ENCODE measurements at places on chromosomes 6 and 20.

DNA sequence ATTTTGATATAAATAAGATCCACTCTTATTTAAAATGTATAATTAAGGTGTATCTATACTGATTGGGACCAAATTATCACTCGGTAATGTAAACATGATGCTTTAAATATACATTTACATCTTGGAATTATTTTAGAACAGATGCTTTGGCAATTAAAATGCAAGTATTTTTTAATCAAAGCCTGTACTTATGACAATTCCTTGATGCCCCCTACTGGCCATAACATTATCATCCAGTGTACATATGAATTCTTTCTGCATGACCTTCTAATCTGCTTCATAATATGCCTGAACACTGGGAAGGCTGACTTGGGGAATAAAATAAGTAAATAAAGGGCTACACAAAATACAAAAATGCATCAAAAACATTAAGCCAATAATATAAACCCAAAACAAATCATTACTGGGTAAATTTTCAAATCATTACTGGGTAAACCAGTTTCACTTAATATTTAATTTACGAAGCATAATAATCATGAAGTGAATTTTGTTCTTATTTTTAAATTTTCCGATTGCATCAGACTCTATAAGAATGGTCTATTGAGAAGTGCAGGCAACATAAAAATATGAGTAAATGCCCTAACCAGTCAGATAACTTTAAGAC, 65.1 kb downstream of the CGA start:
- DNase-seq: no peak

DNA sequence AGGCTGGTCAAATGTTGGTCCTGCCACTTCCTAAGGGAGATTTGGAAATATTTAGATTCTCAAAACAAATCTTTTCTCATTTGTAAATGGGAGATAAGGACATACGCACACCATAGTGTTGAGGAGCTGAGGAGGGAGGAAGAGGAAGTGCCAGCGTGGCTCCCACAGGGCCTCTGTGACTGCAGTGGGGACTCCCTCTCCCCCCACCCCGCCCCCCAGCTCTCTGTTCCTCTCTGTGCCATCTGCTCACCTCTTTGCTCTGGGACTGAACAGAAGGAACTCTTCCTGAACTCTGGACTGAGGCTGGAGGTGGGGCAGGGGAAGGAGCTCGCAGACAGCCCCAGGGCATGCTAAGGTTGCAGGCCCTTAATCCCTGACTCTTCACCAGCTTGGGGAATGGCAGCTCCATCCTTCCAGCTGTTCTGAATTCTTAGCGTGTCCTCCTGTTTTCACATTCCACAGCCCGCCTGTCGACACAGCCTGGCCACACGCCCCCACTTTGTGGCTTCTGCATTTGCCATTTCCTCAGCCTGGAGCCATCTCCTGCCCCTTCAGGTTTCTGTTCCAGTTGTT, 11.4 kb downstream of the DDX27 start:
- no peak for DNase-seq

- DNase-seq: no peak
Observed at GRCh38 chr6:37636801-37637561, 60.7 kb downstream of the MDGA1 start.

GRCh38 chr20:9262653-9263194, 193.8 kb downstream of the PLCB4 start:
- no peak for DNase-seq

GRCh38 chr20:48569679-48570078, 258.1 kb downstream of the PREX1 start:
- no peak for DNase-seq

DNA sequence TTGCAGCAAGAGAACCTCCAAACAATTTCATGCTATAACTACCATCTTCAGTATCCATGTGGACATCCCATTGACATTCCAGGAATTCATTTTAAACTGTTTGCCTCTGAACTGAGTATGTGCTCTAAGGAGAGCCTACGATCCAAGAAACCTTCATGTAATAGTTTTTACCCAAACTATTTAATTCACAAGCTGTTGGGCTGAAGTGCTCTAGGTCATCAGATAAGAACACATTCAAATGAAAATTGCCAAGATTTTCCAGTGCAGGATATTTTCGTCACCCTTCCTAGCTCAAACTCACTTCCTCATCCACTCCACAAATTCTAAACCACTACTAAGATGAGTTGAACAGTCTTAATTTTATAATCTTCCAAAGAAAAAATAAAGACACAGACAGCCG, 12.8 kb downstream of the RSPO3 start:
- DNase-seq: peak; percentile 26

- no peak for DNase-seq
Observed at GRCh38 chr20:9160331-9160730, 91.4 kb downstream of the PLCB4 start.

GRCh38 chr6:11212664-11213063, 19.8 kb downstream of the NEDD9 start:
- DNase-seq: peak; percentile 68

DNA sequence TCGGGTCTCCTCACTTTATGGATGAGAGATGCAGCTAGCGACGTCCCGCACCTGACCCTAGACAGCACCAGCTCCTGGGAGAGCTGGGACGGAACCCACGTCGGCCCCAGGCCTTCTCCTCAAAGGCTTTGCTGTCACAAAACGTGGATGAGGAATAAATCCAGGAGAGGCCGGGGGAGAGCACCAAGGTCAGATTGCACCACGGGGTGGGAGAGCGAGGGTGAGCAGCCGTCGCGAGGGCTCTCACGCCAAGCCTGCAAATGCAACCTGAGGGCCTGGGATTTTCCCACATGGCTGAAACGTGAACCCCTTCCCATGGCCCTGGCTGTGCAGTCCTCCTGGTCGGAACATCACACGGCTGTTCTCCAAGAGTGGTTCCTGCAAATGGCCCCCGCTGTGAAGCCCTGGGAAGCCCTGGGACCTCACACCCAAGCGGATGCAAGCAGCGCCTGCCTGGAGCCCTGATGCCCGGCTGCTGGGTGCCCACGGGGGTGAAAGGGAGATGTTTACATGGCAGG, 45.3 kb downstream of the DLL1 start:
- DNase-seq: no peak

GRCh38 chr20:23228912-23229311, 121.7 kb upstream of the NXT1 start:
- no peak for DNase-seq

GRCh38 chr6:56244089-56244488, 3.3 kb downstream of the COL21A1 start:
- no peak for DNase-seq

DNA sequence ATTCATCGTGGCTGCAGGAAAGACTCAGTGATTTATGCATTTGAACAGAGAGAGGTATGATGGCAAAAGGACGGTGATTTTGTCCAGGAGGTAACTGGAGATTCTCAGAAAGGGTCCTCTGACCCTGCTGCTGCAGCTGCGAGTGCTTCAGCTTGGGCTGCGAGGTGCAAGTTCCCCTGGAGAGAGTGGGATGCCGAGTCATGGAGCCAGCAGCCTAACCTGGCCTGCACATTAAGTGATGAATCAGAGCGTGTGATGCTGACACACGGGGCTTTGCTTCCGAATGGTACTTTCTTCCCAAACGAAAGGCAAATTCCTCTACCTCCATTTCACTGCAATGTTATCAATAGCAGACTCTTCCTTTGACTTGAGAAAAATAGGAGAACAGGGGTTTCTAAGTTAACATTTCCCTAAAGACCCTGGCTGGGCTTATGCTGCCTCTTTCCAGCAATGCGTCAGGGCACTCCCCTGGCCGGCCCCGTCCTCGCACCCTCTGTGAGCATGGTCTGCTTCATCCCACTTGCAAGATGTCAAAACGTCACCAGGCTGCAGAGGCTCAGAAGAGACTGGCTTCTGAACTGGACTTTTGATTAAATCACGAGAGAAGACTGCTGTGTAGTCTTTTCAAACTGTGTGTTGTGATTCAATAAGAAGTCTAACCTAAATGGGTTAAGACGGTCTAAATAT, 628.0 kb upstream of the AGPAT4 start:
- no peak for DNase-seq

DNA sequence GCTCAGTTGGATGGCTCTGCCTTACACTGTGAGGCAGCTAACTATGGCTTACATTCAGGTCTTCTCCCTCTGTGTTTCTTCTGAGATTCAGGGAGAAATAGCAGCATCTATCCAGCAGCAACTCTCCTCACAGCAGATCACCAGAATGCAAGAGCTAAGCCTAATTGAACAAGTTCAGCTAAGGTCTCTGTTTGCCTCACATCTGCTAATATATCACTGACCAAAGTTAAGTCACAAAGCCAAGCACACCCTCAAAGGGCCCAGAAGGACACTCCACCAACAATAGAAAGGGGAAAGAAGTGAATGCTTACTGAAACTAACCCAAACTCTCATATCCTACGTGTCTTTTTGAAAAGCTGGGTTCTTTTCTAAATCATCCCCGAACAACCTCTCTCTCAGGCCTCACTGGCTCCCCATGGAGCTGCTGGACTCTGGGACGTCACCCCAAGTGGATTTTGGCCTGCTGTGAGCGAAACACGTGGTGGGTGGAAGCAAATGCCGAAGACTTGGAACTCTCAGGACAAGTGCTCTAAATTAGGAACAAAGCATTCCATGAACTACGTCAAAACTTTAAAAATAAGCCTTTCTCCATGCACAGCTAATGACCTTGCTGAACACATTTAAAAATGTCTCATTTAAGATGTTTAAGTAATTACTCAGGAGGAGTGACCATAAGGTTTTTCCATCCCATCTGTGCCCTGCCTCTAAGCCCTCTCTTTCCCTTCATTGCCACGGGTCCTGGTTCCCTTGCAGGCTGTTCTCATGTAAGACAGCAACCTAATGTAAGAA, 167.5 kb upstream of the PLCB4 start:
- DNase-seq: no peak

GRCh38 chr6:126660376-126660775, 320.5 kb downstream of the CENPW start:
- no peak for DNase-seq

DNA sequence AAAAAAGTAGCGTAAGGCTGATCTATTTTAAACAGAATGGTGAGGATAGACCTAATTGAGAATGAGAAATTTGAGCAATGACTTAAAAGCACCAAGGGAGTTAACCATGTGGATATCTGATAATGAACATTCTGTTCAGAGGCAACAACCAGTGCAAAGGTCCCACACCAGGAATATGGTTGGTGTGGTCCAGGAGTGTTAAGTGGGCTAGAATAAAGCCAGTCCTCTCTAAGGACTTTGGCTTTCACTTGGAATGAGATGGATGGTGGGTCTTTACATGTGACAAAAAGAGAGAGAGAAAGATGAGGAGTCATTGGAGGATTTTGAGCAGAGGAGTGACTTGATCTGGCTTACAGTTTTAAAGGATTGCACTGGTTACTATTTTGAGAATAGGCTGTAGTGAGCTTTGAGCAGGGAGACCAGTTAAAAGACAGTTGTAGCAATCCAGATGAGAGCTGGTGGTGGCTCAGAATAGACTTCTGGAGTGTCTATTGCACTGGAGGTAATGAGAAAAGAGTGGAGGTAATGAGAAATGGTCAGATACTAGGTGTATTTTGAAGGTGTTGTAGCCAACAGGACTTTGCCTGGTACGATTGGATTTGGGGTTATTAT, 89.8 kb downstream of the SCAF8 start:
- DNase-seq: no peak

DNA sequence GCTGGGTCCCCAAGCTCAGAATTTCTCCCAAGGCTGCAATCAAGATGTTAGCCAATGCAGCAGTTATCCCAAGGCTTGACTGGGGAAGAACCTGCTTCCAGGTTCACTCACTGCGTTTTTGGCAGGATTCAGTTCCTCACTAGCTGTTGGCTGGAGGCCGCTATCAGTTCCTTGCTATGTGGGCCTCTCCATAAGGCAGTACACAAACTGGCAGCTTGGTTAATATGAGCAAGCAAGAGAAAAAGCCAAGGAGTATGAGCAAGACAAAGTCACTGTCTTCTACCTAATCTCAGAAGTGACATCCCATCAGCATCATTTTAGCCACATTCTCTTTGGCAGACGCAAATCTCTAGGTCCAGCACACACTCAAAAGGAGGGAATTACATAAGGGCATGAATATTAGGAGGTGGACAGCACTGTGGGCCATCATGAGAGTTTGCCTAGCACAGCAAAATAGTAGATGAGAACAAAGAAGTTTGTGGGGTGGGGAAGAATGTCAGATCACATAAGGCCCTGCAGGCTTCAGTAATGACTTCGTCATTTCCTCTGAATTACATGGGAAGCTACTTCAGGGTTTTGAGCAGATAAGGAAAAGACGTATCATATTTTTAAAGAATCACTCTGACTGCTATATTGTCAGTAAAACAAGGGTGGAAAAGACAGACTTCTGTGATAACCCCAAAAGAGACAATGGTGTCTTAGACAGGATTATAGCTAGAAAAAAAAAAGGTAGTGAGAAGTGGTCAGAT, 25.5 kb downstream of the LMBRD1 start:
- DNase-seq: no peak

DNA sequence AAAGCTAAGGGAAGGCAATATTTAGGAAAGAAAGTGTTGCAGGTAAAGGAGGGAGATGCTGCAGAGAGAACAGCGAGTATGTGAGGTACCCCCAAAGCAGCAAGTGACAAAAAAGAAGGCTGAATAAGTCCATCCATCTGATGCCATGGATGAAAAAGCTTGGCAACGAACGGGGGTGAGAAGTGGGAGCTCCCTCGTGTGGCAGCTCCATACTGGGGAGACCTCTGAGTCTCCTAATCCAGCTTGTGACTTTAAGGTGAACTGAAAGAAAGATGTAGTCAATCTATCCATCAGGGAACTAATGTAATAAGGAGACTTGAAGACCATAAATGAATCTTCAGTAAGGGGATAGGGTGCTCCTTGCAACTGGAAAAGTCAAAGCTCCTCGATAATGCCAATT, 156.6 kb downstream of the OTOR start:
- DNase-seq: no peak

DNA sequence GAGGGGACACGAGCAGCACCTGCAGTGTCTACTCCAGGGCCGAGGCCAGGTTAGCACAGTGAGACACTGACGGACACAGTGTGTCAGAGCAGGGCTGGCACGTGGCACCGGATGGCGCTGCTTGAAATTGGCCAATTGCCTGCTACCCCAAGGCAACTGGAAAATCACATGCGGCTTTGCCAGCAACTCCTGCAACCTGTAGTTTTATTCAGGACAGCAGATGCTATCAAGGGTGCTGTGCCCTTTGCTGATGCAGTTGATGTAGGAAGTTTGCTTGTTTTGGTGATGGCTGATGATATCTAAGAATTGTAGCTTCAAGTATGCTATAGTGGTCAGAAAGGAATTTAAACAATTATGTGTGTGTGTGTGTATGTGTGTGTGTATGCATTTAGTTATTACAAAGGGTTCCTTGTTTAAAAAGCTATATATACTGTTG, 25.9 kb downstream of the RIN2 start:
- DNase-seq: peak; percentile 79

- DNase-seq: no peak
Observed at GRCh38 chr20:33864324-33864963, 53.3 kb downstream of the CHMP4B start.

GRCh38 chr6:143074670-143075318, 14.1 kb downstream of the AIG1 start:
- DNase-seq: no peak

DNA sequence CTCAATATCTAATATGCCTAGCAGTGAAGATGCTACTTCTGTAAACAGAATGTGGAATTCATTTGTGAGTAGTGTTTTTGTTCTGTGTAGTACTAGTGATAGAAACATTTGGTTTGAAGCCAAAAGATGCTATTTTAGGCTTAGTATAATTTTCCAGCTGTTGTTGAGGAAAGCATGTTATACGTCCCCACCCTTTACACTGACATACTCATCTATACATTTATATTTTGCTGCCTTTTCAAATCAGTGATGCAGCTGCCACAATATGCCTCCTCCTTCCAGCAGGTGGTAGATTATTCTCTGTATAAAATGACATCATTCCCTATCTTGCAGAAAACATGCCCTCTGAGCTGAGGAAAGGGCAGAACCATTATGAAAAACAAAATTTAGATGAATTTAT, 1217.6 kb upstream of the GJE1 start:
- DNase-seq: no peak

GRCh38 chr6:11036977-11037430, 7.1 kb downstream of the ELOVL2 start:
- no peak for DNase-seq
